ENCODE measurements at places on chromosomes 11 and 22.

DNA sequence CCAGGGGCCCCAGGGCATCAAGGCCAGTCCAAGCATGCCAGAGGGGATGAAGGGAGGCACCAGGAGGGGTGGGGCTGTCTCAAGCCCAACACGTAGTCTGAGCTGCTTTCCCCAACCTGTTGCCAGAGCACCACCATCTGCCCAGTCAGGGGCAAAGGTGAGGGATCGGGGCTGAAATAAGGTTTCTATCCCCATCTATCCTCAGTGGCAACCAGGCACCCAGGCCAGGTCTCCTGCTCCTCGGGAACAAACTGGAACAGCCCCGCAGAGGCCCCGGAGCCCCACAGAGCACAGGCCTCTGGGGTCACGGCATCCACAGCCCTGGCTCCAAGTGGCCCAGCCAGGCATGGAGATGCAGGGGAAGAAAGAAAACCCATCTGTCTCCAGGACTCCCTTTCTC is 19.3 kb downstream of the STARD10 start:
- no peak for DNase-seq

DNA sequence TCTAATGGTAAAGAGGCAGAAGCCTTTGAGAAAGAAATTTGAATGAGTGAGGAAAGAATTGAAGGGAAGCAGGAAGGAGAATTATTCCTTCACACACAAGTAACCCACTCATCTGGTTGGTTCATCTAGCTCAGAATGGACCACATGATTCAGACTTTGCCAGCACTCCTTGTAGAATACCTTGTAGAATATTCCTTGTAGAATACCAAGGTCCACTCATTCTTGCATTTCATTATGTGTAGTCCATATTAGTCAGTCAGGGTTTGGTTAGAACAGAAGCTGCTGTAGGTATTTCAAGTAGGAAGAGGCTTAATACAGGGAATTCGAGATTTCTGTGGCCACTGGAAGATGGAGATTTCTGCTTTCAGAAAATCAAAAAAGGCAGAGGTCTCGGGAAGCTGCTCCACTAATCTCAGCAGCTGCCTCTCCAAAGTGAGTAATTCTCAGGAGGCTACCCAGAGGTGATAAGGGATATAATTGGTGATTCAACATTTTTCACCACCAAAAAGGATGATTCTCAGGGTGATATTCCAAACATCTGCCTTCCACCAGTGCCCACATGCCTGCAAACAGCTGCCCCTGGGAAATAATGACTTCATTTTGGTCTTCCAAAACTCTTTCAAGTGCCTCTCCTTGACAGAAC is 329.1 kb downstream of the TMEM135 start:
- no peak for DNase-seq

DNA sequence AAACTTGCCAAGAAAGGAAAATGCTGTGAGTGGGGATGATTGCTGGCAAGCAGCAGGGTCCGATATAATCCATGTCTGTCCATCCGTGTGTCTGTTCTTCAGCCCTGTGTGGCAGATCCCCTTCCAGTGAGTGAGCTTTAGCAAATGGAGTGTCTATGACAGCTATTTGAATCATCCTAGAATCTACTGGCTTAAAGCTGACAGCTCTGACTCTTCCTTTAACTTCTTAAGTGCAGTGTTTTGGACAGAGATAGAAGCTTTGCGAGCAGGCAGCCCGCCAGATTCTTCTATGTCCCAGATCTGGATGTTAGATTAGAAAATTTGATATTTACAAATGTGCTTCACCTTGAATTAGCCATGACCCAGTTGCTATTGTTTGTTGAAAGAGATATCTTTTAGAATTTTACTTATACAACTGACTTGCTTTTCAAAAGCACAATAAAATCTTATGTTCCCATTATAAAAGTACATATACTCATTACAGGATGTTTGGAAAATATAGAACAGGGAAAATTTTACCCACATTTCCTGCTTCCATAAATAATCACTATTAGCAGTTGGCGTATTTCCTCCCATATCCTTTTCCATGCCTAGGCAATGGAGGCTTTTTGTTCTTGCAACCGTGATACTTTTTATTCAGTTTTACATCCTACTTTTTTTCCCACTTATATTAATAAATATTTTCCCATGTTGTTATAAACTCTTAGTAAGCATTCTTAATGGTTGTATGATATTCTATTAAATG is 124.5 kb downstream of the COMMD9 start:
- DNase-seq: no peak

DNA sequence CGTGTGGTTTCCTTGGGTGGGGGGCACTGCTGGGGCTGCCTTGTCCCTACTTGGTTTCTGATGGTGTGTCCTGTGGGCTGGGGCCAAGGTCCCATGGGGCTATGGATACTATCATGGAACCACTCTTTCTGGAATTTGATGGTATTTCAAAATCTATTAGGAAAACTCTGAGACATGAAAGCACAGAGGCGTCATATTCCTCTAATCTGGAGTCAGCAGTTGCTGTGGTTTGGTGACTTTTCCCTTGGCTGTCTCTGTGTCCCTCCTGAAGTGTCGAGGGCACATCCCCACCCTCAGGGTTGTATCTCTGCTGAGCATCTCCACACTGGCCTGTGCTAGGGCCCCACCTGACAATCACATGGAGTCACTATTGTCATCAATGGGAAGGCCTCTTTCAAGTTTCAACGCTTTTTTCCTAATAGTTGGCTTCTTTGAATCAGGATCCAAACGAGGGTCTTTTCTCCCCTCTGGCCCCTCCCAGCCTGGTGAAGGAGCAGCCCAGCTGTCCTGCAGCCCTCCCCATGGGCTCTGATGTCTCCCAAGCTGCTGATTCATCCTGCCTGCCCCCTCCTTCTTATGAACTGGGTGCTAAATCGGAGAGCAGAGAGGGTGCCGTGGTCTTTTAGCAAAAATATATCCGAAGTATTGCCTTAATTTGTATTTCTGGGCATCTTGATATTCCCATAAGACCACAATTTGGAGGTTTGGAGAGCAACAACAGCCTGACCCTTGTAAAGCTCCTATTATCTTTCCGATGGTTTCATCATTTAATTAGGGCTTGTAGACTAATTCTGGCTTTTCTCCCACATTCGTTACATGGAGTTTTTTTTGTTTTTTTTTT is 38.5 kb downstream of the MED15 start:
- DNase-seq: no peak

DNA sequence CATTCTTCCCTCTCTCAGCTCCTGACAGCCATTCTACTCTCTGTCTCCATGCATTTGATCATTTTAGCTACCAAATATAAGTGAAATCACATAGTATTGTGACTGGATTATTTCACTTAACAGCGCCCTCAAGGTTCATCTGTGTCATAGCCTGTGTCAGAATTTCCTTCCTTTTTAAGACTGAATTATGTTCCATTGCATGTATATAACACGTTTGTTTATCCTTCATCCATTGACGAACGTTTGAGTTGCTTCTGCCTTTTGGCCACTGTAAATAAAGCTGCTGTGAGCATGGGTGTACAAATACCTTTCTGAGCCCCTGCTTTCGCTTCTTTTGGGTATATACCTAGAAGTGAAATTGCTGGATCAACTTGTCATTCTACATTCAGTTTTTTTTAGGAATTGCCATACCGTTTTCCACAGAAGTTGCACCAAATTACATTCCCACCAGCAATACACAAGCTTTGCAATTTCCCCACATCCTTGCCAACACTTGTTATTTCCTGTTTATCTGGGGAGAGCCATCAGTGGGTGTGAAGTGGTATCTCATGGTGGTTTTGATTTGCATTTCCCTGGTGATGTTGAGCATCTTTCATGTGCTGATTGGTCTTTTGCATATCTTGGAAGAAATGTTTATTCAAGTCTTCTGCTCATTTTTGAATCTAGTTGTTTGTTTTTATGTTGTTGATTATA is 17.5 kb downstream of the GLB1L2 start:
- DNase-seq: no peak

DNA sequence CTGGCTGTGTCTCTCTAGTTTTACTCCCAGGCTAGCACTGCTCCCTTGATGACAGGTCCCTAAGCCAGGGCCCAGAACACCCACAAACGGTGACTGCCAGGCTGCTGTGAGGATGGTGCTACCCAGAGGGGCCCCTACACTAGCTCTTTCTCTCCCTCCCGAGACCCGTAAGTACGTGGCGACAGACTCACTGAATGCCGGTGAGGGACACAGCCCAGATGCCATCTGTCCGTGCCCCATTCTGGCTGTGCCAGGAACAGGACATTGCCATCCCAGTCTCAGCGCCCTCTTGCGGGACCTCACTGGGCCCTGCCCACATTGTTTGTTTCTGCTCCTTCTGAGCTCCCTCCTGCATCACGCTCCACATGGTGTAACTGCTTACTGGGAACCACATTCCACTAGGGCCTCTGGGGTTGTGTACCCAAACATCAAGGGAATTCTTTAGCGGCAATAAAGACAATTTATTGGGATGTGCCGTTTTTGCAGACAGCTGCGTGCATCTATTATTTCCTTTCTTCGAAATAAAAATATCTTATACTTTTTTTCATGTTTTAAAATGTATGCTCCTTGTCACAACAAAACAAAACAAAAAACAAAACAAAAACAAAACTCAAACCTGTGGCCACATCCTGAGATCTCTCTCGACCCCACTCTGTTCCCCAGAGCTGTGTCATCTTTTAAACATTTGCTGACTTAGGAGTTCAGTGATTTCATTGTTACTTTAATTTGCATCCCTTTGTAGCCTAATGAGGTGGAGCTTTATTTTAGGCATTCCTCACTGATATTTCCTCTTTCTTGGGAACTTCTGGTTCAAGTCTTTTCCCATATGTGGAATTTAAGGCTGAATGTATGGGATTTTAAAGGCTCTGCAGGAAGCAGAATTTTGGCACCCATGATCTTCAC is 4.4 kb upstream of the TPCN2 start:
- DNase-seq: no peak

DNA sequence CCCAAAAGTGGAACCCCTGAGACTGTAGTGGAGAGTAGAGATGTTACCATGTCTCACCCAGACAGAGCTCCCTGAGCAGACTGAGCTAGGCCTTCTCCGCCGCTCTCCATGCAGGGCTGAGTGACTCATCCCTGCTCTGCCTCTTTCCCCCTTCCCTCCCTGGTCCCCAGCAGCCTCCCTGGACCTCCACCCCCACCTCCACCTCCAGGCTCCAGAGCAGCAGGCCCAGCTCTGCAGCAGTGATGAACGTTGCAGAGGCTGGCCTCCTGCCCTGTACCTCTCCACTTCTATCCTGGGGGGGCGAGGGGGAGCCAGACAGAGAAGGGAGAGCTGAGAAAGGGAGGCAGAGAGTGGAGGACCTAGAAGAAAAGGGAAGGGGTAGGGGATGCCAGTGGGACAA is 19.3 kb upstream of the ARAP1 start:
- DNase-seq: no peak

DNA sequence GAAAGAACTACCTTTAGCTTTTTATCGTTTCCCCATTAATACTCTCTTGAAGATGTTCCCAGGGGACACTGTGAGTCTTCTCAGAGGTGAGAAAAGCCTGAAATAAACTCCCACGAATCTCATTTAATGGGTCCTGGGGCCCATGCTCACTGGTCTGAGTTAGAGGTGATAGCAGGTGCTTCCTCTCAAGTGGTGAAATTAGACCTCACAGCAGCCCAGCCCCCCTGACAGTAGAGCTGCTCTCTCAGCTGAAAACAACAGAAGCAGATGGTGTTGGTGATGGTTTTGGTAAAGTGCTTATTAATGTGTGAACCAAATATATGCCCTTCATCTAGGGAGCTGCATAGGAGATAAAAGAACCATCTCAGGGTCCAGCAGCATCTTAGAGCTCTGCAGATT is 76.8 kb upstream of the VPREB1 start:
- DNase-seq: peak; percentile 47

GRCh38 chr11:94131718-94132115 is 3.1 kb downstream of the PANX1 start:
- no peak for DNase-seq

GRCh38 chr11:60978546-60979380 is 7.3 kb downstream of the CD6 start:
- DNase-seq: no peak

GRCh38 chr11:10688401-10688800 is 5.2 kb downstream of the IRAG1 start:
- no peak for DNase-seq

- DNase-seq: no peak
Measured at GRCh38 chr11:14423633-14424032, 64.7 kb upstream of the RRAS2 start.

DNA sequence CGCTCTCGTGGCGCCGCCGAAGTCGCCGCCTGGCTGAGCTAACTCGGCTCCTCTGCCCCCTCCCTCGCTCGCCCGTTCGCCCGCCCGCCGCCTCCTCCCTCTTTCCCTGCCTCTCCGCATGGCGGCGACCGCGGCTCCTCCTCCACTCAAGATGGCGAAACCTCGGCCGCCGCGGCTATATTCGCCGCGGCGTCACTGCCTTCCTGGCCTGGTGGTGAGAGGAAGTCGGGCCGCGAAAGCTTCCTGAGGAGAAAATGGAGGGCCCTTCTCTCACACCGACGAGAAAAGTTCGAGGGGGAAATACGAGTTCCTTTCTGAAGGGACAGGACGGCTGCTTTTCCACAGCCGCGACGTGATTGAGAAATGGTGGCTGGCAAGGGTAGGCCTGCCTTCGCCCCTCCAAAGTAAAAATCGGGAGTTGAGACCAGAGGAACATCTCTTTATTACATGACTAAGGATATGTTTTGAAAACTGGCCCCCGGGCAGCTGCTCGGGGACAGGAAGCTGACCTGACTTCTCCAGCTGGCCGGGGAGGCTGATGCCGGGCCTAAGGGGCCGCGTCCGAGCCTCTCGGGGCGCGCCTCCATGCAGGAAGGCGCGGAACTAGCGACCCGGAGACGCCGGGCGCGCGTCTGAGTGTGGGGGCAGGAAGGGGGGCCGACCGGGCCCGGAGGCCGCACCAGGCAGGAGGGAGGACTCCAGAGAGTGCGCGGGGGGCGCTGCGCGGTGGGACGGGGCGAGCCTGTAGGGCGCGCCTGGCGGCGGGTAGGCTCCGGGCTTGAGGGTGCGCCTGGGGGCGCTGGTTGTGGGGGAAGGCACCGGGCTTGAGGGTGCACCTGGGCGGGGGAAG is at the start of gene DDX6:
TSS of gene DDX6 (minus strand) at position 54 of the 850 bp plus-strand sequence. CDS start 4,913 bp downstream, outside the sequence.
- DNase-seq: peak; percentile 93

DNA sequence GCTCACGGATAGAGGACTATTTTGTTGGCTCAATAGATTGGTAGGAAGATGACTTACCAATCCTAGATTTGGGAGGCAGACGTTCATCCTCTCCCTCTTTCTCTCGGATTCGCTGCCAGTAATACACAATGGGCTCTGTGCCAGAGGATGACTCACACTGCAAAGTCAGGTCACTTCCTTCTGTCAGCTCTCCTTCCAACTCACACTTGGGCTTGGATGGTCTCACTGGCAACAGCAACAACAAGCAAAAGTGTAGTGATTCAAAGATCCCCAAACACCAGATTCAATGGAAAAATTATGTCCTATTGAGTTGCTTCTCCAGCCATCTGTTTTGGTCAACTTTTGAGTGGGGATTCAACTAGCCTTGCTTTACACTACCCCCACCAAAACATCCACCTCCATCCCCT is 21.7 kb upstream of the HSPA8 start:
- no peak for DNase-seq
